ENCODE measurements at places on chromosomes 7 and 10. TPM values are rescaled to one million over a fixed set of nuclear protein-coding genes. Genes with fewer than 3 reads are reported as not detected.

Gene TSPAN15
- 23.9 TPM for polyA plus RNA-seq

Gene RGR
- not detected for polyA plus RNA-seq

Gene APBB1IP
- polyA plus RNA-seq: 4.2 TPM

Gene MCM10
- 0.06 TPM for polyA plus RNA-seq

Gene AKR1D1
- not detected for polyA plus RNA-seq

Gene EN2
- not detected for polyA plus RNA-seq

Gene ARHGAP22
- 2.9 TPM for polyA plus RNA-seq

All from adipose tissue (tissue), 3 donors.